Caki2 (cell line): ENCODE measurements at places on chromosomes 7 and 10.

- peak; percentile 73 for DNase-seq
Measured at GRCh38 chr10:13913897-13914296, 327.1 kb downstream of the PRPF18 start.

GRCh38 chr10:33315891-33316290, 18.6 kb downstream of the NRP1 start:
- no peak for DNase-seq

DNA sequence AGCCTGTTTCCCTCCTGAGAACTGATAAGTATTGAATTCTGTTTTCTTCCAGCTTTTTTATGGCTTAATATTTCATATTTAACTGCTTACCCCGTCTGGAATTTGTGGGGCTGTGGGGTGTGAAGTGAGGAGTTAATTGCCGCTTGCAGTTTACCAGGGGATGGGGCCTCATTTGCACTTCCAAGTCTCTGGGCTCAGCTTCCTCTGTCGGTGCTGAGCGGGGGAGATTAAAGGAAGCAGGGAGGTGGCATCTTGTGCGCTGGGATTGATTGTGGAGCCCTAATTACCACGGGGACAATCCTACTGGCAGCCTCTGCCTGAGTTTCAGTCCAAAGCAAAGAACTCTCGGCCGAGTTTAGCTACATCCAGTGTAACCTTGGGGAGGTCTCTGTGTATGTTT, 33.4 kb downstream of the ELFN1 start:
- DNase-seq: no peak

DNA sequence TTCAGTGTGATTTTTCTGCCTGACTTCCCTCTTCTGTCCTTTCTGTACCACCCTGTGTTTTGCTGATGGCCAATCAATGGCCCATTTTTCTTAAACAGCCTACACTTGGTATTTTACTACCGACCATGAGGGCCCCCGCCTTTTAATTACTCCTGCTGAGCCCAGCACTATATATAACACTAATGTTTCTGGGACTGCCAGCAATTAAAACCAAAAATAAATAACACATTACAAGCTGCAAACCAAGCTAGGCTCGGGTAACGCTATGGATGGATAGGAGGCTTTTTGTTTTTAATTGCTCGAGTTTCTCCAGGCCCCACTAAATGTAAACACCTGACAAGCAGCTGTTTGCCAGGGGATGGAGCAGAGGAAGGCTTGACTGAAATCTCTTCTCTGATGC, 915.4 kb upstream of the AUTS2 start:
- DNase-seq: no peak
